H54 (cell line): ENCODE measurements at places on chromosomes 3 and 15.

DNA sequence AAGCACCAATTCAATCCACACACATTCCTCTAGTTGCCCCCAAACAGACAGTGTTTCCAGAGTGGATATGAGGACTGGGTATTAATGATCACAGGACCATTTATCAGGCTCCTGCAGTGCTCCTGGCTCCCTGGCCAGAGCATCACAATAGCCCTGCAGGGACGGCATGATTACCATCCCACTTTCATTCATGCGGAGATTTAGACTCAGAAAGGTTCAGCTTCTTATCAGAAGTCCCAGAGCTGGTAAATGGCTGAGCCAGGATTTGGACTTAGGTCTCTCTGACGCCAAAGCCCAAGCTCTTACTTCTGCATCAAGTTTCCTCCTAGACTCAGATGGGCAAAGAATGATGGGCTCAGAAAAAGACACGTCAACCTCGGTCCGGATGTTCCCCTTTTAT, 2.9 kb upstream of the EPHB3 start:
- no peak for DNase-seq

- DNase-seq = no peak
Observed at GRCh38 chr3:187197335-187197649, at the start of gene RTP1. Gene RTP1 (plus strand): TSS chr3:187197486. CDS start chr3:187197516, 30 bp downstream.

DNA sequence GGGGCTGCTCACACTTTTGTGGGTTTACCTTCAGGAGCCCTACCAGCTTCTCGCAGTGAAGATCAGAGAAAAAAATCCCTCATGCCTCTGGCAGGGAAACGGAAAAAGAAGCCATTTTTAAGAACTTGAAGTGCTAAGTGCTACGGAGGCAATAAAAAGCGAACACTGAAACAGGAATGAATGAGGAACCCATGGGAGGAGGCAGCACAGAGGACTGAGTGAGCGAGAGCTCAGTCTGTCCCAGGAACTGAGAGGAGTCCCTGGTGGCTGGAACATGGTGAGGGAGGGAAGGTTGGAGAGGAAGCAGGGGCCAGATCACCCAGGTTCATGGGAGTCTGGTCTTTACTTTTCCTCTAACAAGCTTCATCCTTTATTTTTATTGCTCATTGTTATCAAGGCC, 228.1 kb upstream of the PROK2 start:
- no peak for DNase-seq

GRCh38 chr3:39474126-39474515, 6.6 kb downstream of the MOBP start:
- no peak for DNase-seq

DNA sequence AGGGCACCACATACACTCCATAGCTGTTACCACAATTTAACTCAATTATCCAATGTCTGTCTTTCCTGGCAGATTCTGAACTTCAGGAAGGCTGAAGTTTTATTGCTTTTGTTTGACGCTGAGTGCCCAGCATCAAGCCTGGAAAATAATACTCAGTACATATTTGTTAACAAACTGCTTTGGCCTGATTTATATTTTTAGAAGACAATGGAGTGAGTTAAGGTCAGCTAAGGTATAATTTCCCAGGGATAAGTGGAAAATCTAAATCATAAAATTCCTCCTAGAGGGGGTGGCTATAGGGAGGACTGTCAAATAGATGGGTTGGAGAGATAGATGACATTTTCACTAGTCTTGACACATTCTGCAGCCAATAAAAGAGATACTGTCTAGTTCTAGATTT, 659.4 kb upstream of the ADAMTS9 start:
- no peak for DNase-seq

GRCh38 chr3:59749291-59749690, 699.5 kb upstream of the CFAP20DC start:
- DNase-seq = no peak

- DNase-seq = no peak
Observed at GRCh38 chr3:31421314-31422048, 111.2 kb upstream of the STT3B start.

- no peak for DNase-seq
Observed at GRCh38 chr15:91526424-91526823, 327.1 kb upstream of the SLCO3A1 start.

DNA sequence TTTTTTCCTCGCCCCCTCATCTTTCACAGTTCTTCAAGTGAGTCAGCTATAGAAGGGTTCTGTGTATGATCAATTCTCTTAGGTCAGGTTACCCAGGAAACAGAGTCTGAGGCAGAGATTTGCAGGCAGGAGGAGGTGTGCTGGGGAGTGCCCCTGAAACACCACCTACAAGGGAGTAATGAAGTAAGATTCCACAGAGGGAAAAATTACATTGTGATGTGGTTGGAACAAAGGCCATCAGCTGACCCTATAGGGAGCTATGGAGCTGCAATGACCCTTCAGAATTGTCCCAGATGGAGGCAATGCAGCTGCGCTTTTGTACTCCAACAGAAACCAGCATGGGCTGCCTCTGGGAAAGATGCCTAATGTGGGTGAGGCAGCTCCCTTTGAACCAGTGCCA, 142.2 kb upstream of the CNTN3 start:
- DNase-seq = no peak

DNA sequence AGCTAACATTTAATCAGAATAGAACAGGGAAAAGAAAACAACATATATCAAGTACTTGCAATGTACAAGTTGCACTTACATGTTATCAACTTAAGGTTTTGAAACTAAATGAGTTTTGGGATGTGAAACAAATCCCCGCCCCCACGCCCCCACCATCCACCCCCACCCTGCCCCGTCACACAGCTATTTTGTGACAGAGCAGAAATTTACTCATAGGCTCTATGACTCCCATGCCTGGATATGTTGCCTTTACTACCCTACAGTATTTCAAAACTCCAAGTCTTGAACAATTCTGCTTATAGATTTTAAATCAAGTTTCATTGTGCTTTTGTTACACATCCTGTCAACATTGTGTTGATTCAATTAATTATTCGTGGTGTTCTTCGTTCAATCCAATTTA, 18.1 kb upstream of the IL1RAP start:
- DNase-seq = no peak

DNA sequence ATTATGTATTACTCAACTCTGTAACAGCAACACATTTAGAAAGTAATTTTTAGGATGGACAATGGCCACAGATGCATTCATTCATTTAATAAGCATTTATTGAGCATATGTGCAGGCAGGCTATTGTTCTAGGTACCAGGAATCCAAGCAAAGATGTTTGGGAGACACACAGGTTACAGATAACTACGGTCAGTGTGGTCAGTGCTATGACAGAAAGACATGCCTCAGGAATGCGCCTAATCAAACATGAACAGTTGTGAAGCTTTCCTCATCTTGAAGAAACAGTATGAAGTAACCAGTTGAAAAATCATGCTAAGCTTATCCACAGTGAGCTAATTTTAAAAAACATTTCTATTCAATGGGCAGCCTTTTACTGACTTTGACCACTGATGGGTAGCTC, 155.4 kb upstream of the CCDC54 start:
- no peak for DNase-seq

DNA sequence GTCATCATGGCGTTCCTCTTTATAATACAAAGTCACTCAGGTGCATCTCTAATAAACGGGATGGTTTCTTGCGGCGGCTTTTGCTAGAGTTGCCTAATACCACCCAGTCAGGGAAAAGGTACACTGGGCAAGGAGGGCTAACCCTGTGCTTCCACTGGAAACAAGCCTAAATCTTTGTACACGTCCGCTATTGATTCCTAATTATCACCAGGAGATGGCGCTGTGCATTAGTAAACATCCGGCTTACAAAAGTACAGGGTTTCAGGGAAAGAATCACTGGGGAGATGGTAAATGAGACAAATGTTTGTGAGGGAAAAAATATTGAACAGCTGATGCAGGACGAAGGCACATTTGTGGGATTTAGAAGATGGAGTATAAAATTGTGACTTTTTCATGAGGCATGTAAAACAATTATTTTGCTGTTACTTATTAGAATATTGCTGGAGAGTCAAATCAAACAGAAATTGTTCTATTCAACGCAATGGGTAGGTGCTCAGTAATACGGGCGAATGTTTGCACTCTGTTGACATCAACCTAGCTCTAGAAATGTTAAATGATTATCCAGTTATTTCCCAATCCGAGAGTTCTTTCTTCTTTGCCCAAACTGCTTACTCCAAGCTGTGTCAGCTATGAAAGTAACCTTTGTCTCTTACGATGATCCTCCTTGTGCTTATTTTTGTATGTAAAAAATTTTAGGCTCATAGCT, 50.6 kb downstream of the GMNC start:
- peak; percentile 14 for DNase-seq

DNA sequence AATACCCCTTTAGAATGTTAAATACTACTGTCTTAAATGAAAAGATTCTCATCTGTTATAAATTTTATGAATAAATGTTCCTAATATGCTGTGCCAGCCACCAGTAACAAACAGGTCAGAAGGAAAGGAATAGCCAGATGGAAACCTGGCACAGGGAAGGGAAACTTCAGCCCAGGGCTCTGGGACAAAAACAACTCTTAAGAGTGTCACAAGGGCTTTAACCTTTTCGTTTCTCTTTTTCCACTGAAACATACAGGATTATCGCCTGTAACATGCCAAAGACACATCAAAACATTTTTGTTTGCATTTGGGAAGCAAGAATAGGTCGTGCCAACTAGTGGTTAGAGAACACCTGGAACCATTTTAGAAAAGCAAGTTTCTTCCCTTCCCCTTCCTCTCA, 109.0 kb upstream of the NEDD4 start:
- no peak for DNase-seq

GRCh38 chr3:142542054-142542453, 36.5 kb downstream of the ATR start:
- no peak for DNase-seq

DNA sequence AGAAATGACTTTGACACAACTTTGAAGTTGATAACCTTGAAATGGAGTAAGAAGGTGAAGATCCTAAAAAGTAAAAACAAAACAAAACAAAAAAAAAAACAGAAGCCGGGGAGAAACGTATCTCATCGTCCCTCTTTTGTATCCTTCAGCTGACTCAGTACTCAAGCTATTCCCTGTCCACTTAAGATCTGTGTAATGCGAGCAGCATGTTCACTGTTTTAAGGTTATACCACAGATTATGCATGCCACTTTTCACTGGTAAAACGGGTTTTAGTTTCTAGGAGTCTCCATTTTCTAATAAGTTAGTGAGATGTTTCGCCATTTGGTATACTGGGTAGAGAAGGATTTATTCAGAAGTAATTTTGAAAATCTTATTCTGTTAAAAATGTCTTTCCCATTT, 324.3 kb downstream of the FEZF2 start:
- DNase-seq = no peak

DNA sequence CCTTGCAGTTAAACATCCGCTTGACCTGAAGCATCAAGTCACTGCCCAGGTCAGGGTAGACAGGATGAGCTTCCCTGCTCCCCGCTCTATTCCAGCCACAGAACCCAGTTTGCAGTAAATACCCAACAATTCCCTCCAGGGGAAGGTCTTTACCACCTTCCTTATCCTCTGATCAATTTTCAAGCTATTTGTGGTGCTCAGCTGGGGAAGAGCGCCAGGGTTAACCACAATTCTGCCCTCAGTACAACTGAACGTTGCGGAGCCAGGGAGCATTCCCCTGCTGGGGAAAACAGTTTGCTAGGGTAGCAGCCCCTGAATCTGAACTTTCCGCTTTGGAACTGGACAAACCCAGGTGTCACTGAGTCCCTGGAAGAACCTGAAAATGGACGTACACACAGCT, 28.5 kb downstream of the RBPMS2 start:
- DNase-seq = no peak

DNA sequence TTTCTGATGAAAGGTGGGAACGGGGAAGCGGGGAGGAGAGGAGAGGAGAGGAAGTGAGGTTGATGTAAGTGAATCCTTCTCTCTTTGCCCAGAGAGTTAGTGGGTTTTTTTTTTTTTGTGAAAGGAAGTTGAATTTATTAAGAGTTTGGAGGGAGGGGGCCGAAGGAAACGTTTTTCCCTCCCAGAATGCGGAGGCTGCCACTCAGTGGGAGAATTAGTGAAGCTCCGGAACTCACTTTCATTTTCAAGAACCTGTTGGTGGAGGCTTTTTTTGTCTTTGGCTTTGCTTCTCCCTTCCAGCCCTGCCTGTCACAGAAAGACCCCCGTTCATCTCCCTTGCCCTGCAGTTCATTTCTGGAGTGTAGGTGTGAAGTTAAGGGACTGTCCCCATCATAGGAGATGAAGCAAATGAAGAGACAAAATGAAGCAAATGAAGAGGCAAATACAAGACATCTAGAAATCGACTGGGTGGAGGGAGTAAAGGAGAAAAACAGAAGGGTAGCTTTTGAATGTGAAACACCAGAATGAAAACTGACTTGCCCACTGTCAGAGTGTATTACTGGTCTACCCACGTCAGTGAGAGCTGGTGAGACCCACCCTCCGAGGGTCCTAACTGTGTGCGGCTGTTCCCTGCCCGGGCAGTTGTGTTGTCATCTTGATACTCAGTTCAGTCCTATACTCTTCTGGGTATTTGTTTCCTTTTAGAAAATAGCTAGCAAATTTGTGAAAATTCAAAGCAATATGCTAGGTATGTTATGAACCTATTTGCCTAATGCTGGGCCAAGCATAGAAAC, 91.5 kb downstream of the ITPR1 start:
- DNase-seq = no peak

- DNase-seq = no peak
Observed at GRCh38 chr3:24043985-24044384, 98.9 kb downstream of the NR1D2 start.

DNA sequence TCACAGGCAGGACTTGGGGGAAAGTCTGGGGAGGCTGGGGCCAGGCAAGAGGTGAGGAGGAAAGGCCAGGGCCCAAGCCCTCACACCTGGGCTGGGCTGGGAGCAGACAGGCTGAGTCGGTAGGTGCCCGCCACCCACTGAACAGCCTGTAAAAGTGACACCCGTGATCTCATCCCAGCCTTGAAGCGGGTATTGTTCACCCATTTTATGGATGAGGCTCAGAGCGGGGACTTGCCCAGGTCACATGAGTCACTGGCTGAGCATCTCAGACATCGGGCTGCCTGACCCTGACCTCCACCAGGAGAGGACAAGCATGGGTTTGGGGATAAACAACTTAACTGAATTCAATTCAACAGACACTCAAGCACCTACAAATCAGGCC, 52.0 kb upstream of the CTSH start:
- DNase-seq = peak; percentile 31

- no peak for DNase-seq
Observed at GRCh38 chr15:78509726-78510312, 2.4 kb downstream of the HYKK start.

DNA sequence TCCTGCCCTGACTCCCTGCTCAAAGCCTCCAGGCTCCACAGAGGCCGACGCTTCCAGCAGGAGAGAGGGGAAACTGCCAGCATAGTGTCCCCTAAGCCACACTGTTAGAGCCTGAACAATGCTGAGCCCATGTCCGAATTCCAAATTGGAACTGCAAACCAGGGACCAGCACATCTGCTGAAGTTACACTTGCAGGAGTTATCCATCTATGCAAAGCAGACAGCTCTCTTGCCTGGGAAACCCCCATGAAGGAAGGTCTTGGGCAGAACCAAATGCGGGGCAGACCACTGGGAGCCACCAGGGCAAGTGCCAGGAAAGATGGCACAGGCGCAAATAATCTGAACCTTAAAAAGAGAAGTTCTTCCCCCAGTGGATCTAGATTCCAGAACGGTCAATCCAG, 625 bp downstream of the LRRC15 start:
- no peak for DNase-seq
